COR-L47 (cell line): ENCODE measurements at places on chromosomes 7 and 10.
A peak's percentile ranks its signal among the peaks of the same experiment; 100 is the strongest.

- no peak for DNase-seq
Observed at GRCh38 chr7:70758646-70759045, 373.3 kb upstream of the GALNT17 start.

DNA sequence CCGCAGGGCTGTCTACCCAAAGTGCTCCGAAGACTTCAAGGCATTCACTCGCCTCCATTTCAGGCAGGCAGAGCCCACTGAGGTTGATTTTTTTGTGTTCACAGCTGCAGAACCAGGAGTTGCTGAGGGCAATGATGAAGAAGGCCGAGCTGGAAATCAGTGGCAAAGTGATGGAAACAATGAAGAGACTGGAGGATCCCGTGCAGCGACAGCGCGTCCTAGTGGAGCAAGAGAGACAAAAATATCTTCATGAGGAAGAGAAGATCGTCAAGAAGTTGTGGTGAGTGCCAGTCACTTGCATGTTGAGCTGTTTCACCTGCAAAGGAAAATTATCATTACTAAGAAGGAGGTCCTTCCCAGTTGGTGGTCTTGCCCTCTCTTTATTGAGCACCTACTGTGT is 210.5 kb downstream of the ARHGAP21 start:
- no peak for DNase-seq

GRCh38 chr7:441684-442421 is 77.8 kb downstream of the PDGFA start:
- no peak for DNase-seq

- DNase-seq, result no peak
Observed at GRCh38 chr7:7054252-7054830, 128.0 kb upstream of the C1GALT1 start.

- no peak for DNase-seq
Observed at GRCh38 chr10:17617031-17617911, at the start of gene HACD1. HACD1 (minus strand) TSS chr10:17617374; CDS start chr10:17617339, 35 bp downstream.

DNA sequence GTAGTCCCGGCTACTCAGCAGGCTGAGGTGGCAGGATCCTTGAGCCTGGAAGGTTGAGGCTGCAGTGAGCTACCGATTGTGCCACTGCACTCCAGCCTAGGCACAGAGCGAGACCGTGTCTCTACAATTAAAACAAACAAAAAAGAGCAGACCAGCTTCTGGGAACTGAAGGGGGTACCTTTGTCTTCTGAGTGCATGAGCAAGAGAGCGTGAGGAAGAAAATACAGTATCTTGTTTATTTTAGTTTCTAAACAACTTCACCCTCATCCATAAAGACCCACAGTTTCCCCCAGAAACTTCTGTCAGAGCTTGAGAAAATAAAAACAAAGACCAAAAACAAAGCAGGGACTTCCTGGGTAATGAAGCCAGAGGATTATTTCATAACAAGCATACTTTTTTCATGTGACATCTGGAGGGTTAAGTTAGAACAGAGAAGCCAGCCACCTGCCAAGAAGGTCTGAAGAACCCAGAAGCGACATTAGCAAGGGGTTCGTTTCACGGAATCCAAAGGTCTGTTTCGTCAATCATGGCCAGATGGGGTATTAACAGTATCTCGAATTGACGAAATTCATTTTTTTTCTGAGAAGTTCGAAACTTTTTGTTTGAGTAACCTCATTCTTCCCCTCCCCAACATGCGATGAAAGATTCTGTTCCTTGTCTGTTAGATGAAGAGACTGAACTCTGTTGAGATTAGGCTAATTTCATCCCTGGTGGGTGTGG is 10.2 kb upstream of the IL2RA start:
- no peak for DNase-seq

DNA sequence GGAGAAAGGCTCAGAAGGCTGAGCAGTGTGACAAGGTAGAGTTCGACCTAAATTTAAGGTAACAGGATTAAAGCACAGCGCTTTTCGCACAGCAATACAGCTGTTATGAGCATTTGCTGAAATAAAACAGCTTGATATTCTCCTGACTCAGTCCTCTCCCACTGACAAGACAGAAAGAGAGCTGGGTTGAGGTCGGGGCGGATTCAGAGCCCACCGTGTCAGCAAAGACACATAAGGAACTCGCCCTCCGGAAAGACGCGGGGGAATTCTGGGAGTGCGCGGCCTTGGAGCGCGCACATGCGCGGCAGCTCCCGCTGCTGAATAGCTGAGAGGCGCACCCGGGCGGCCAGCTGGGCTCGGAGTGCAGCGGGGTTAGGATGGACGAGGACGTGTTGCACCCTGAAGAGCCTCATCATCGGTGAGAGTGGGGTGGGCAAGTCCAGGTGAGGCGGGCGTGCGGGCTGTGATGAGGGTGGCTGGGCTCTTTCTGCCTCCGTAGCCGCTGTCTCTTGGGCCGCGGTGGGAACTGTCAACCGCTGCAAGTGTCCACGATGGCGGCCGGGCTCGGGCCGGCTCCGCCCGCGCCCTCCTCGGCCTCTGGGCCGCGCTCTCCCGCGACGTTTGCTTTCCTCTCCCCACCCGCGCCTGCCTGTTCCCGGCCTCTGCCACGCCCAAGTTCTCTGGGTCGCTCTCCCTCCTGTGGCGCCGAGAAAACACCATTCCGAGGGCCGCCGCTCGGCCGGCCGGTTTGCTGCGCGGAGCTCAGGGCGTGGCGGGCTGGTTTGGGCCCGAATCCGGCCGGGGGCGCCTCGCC is 120.6 kb downstream of the LYZL1 start:
- DNase-seq, result peak; percentile 30

DNA sequence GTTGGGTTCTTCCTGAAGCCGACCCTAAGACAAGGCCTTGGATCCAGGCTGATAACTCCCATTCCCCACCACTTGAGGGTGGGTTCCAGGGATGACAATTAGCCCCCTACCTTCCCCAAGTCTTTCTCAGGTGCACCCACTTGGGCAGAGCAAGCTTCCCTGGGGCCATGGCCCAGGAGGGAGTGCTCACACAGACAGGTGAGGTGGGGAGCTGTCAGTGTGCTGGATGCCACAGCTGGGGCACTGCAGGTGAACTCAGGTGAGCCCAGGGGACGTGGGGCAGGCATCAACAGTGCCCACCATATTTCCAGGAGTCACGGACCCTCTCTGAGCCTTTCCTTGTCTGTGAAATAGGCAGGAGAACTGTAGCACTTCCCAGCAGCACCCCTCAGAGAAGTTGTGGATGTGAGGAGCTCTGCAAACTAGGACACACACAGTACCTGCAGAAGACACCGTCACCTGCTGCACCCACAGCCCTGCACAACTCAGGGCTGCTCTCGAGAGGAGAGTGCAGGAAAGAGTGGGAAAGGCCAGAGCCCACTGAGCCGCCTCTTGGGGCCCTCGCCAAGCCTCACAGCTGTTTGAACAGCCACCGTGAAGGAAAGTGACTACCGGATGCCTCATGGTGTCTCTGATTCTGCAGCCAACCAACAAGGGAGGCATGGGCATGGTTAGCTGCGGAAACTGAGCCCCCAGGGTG is 17.9 kb downstream of the SH3PXD2A start:
- DNase-seq, result no peak

DNA sequence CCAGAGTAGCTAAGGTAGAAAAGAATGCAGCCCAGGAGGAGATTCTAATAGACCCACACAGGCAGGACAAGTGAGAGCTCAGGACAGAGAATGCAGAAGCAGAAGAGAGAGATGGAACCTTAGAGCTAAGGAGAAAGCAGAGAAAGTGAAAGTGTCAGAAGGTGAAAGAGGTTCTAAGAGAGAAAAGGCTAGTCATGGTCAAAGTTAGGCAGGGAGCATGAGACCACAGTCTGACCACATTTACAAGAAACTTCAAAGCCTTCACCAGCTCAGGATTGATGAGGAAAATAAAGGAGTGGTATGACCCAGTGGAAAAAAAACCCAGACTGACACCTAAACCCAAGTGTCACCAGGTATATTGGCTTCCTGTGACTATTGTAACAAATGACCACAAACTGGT is 131.8 kb upstream of the WDR11 start:
- no peak for DNase-seq

GRCh38 chr10:33822774-33823173 is 488.3 kb upstream of the NRP1 start:
- no peak for DNase-seq

GRCh38 chr7:105009667-105010503 is 4.1 kb upstream of the KMT2E start:
- DNase-seq, result no peak

- peak; percentile 3 for DNase-seq
Observed at GRCh38 chr10:79502561-79503309, 9.6 kb upstream of the EIF5AL1 start.

- no peak for DNase-seq
Observed at GRCh38 chr7:124369310-124369709, 336.4 kb upstream of the TMEM229A start.

DNA sequence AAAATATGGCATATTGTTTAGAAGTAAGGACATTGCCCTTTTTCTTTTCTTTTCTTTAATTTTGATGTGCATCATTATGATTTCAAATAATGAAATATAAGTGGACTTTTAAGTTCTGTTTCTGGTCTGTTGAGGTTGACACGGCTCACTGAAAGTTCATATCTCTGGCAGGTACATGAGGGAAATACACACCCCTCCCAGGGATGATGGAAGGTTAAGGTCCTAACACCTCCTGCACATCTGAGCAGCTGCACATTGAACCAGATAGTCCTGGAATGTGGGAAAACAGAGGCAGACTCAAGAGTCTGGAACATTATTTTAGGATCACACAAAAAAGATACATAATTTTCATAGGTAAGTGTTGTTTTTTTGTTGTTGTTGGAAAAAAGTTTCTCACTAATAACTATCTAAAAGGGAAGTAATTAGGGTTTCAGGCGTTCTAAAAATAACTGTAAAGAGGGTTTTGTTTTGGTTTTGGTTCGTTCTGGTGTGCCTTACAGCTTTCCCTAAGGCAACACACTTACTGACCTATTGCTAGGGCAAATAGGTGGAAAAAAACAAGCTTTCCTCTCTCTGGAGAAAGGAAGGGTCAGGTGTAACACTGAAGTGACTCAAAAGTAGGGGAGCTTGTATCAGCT is 201.2 kb upstream of the PRKCQ start:
- DNase-seq, result no peak

DNA sequence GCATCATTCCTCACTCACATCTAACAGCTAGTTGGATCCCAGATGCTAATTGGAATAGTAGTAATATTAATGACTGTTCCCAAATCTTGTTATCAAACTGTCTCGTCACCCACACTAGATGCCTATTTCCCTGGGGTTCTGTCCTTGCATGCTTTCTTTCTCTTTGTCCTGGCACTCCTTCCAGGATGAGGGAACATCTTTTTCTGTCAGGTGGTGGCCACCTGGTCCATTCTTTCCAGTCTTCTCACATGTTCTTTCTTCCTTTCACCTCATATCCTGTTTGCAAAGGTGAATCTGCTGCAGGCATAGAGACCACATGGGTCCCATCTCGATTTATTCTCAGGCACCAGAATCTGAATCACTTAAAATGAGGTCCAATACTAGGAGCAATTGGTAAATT is 126.0 kb downstream of the CHN2 start:
- no peak for DNase-seq

DNA sequence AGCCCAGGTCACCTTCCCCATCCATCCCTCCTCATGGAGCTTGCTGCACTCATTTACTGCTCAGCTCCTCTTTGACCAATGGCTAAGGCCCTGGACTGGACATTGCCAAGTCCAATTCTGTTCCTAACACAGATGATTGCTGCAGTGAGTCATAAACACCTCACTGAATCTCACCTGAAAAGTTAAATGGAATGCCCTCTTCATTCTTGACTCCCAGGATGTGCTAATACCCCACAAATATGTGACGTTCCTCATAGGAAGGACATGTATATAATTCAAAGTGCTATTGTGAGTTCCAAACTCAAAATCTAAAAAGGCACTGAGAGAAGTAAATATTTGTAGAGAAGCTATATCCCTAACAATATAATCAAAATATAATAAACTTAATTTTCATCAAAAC is 73.5 kb upstream of the DLX6 start:
- no peak for DNase-seq

DNA sequence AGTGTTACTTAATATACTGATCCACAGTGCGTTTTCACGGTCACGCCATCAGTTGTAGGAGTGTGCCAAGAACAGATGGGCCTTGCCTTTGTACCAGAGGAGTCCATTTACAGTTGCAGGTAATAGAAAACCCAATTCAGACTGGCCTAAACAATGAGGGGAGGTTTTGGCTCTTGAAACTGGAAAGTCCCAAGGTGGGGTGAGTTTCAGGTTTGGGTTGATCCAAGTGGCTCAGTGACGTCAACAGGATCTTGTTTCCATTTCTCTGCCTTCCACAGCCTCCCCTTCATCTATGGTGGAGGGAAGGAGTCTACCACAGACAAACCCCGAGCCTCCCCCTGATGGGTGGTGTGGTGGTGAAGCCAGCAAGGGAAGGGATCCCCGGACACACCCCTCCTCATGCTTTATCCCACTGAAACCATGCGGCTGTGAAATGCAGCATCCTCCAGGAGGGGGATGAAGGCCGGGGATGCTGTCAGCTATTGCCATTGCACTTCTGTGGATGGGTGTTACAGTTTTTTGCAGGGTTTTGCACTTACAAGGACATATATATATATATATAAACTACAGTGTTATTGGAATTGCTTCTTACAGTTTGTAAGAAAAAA is 14.8 kb upstream of the SH2D4B start:
- DNase-seq, result no peak

- DNase-seq, result no peak
Observed at GRCh38 chr7:81624021-81624592, 145.7 kb downstream of the HGF start.

DNA sequence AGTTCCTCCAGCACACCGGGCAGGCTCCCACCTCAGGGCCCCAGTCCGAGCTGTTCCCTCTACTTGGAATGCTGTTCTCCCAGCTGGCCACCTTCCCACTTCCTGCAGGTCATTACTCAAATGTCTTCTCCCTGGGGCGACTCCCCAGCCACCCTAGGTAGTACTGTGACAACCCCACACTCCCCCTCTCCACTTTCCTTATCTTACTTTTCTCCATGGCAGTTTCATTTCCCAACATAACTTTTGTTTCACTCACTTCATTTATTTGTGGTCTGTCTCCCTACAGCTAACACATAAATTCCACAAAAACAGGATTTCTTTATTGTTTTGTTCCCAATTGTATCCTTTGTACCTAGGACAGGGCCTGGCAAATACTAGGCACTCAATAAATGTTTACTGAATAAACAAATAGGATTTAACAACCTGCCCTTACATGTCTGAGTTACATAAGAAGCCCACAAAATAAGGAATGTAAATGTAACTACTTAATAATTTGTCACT is 76.5 kb downstream of the JAZF1 start:
- DNase-seq, result no peak

- DNase-seq, result no peak
Observed at GRCh38 chr7:6705959-6706665, 635 bp downstream of the ZNF12 start.

DNA sequence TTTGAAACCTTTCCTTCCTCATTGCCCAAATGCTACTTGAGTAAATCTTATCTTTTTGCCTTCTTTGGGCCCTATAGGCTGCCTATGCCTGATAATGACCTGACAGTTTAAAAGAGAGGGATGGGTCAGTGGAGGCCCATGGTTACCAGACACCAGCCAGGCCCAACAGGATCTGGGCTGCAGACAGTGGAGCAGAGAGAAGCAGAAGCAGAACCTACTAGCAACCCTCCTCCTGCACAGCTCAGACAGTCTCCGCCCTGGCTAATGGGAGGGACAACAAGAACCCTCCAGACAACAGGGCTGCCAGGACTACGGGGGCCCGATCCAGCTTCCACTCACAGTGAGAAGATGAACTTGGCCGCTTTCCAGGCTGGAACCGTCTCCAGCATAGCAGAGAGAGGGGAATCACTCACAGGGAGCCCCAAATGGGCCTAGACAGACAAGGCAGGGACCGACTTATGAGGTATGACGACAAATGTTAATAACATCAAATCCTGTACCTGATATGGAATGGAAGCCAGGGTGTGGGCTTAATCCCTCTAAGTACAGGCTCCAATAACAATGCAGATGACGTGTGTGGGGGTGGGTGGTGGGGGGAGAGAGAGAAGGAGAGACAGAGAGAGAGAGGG is 31.7 kb upstream of the DGKI start:
- DNase-seq, result no peak
